ENCODE measurements at places on chromosomes 3 and 15.

DNA sequence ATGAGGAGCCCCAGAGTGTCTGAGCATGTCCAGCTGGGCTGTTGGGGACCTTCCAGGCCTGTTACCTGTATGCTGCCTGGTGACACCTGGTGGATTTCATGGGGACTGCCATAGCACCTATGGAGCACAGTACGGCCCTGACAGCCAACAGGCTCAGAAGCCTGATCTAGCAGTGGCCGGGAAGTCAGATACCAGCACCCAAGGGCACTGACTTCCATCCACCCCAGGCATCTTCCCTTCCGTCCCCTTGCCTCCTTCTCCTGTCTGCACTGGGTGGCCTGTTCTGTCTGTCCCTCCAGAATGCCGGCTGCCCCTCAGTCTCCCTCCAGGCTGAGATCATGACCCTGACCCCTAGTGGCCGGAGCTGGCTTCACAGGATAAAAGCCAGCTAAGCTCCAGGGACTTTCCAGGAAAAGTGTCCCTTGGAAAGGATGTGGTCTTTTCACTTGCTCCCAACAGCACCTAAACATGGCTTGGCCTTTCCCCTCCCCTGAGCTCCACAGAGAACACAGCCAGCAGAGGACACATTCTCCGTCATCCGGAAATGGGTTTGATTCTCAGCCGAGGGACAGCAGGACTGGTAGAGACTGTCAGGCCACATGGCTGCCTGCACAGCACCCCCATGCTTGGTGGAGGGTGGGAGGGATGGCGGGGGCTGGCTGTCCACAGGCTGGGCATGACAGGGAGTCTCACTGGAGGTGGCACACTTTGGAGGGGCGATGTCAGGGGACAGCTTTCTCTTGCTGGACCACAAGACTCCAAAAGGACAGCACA lies 9.5 kb downstream of the RPS17 start:
- no peak for DNase-seq

- DNase-seq: no peak
Measured at GRCh38 chr3:55091381-55092225, 163.7 kb upstream of the LRTM1 start.

GRCh38 chr3:16352428-16352827 lies 87.4 kb downstream of the OXNAD1 start:
- no peak for DNase-seq

DNA sequence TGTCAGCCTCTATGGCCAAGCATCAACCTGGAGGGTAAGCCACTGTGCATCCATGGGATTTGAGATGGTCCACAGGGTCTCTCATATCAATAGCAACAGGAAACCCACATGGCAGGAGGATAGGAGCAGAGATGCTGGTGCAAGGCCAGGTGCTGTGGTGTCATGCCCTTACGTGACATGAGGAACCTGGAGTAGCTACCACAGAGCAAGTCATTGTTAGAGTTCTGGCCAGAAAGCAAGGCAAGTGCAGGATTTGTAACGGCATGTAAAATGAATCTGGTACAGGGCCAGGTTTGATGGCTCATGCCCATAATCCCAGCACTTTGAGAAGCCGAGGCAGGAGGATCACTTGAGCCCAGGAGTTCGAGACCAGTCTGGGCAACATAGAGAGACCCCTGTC lies 14.8 kb upstream of the ZNF774 start:
- DNase-seq: no peak

DNA sequence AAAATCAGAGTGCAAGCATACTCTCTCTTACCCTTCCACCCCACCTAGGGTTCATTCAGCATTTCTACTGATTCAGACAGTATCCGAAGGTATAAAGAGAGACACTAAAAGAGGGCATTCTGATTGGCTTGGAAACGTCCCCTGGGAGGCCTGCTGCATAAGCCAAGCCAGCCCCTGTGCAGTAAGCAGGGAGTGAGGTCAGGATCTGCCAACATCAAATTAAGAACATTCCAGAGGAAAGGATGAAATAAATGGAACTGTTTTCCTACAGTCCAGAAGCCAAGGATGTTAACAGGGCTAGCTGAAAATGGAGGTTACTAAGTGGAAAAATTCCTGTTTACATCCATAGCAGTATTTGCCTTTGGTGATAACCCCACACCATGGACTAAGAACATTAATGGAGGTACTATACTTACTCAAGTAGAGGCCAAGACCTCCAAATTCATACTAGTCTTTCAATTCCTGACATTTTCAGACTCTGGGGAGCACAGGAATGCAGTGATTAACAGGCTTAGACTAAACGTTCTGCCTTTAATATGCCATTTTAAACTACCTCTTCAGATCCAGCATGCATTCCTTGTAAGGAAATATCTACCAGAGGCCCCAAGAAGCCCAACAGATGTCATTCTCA lies 34.5 kb downstream of the NPTN start:
- no peak for DNase-seq

DNA sequence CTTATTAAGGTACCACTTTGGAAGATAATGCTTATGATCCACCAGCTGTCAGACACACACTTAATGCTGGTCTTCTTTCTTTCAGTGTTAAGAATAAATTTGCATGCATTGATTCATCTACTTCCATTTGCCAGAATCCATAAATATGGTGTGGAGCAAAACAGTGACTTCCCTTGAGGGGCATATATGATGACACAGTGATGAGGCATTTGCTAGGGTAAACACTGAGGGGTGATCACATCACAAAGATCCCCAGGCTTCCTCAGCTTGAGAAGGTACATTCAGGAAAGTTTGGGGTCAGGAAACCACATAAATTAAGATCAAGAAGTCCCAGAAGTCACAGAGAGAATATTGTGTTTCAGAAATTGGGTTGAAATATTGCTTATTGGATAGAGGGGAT lies 9.9 kb upstream of the ZBED2 start:
- no peak for DNase-seq
